Lower lobe of right lung (tissue), 2 donors: ENCODE measurements at places on chromosomes 2 and 18. TPM values are rescaled to one million over a fixed set of nuclear protein-coding genes. Genes with fewer than 3 reads are reported as not detected.

Gene OSR1
- total RNA-seq = 15.5 TPM

Gene GALR1
- not detected for total RNA-seq

Gene SERPINB7
- total RNA-seq = not detected

Gene POU3F3
- not detected for total RNA-seq
